ENCODE measurements at places on chromosomes 13 and 19.

GRCh38 chr19:3031607-3031867, 2.5 kb upstream of the TLE2 start:
- no peak for DNase-seq

- DNase-seq: no peak
Observed at GRCh38 chr13:91824416-91824815, 426.0 kb downstream of the GPC5 start.

DNA sequence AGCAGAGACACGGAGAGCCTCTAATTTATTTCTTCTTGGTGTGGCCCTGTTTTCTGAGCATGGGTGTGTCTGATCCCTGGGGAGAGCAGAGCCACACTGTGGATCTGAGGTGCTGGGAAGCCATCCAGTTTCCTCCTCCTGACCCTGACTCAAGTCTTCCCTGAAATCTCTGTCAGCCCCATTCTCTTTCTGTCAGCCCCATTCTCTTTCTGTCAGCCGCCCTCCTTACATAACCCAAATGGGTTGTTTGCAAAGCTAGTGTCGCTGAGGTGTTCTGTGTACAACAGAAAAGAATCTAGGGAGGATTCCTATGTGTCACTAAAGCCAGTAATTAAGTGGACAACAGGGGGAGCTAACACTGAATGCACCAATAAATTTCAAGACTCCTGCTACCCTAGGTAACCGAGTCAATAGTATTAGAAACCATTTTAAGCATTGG, 50.2 kb downstream of the LRCH1 start:
- no peak for DNase-seq

DNA sequence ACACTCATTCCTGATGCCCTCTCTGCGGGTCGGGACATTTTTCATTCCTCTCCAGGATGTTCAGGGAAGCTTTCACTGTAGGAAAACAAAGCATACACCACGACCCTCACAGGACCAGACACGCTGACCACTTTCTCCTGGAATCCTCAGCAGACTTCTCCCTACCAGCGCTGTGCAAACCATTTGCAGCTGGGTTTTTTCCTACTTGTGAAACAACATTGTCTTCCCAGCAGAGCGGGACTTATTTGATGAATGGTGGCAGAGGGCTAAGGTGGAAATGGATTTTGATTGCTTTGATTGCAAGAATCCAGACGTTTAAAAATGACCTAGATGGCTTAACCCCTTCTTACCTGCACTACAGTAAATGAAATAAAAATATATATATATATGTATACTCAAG, 265.9 kb downstream of the TBC1D4 start:
- DNase-seq: no peak

DNA sequence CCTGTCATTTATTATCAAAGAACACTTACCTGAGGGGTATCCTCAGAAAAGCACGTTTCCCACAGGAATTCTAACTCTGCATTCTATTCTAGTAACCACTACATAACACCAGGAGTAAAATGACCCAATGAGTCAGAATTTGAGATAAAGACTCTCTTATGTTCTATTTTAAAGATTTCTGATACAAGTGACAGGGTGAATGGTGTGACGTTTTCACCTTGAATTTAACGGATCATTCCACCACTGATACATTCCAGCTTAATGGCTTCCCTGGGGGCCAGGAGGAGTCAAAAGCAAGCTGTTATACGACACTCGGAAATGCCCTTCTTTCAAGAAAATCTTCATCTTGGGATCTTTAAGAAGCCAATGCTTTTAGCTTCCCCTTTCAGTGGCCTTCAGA, 55.2 kb downstream of the SLC7A1 start:
- no peak for DNase-seq

GRCh38 chr13:103799028-103799427, 732.8 kb upstream of the SLC10A2 start:
- DNase-seq: no peak

DNA sequence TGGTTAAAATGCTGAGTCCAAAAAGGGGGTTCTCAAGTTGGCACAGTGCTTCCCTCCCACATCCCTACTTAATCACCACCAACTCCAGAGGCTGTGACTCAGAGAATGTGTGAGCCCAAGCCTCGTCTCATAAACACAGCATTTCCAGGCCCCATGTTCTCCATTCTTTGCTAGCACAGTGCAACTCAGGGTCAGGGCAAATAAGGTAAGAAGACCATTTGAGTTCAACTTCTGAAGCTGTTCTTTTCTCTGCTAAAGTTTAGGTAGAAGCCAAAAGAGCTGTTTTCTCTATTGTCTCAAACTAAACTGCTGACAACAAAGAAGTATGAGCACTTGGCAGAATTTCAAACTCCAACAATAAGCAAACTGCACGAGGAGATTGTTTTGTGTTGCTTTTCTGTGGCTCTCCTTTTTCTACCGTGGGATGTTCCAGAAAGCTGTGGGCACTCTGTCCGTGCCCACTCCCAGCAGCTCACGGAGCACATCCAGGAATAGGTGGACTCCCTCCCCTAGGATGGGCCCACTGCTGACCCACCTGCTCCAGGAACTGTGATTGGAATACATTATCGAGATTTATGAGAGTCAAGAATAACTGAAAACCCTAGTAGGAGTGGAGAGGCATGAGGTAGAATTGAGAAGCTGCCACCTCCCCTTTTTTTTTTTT, 494.3 kb downstream of the COG6 start:
- no peak for DNase-seq

DNA sequence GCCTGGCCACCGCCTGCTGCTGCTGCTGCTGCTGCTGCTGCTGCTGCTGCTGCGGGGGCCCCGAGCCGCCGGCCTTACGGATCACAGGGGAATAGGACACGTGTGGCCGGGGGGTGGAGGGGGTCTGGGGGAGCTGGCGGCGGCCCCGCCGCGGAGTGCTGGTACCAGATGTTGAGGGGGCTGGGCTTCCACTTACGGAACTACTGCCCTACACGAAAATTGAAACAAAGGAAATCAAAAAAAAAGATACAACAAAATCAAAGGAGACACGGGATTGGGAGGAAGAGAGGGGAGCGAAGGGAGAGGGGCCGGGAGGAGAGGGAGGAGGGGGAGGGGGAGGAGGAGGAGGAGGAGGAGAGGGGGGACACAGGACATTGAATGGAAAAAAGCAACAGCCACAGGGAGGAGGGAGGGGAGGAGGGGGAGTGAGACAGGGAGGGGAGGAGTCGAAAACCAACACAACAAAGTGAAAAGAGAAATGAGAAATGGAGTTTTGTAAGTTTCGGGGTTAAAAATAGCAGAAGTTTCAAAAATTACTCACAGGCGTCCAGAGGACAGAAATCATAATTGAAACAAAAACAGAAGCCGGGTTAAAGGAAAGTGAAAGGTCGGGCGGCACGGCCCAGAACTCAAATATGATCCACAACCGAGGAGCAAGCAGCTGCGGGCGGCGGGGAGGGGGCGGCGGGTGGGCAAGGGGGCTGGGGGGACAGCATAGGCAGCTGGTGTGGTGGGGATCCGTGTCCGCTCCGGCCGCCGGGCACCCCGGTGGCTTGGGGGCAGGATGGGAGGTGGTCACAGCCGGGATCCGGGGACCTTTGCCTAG, 57.8 kb downstream of the IER2 start:
- DNase-seq: peak; percentile 59

GRCh38 chr19:34712395-34713261, 21.4 kb upstream of the ZNF181 start:
- peak; percentile 63 for DNase-seq

DNA sequence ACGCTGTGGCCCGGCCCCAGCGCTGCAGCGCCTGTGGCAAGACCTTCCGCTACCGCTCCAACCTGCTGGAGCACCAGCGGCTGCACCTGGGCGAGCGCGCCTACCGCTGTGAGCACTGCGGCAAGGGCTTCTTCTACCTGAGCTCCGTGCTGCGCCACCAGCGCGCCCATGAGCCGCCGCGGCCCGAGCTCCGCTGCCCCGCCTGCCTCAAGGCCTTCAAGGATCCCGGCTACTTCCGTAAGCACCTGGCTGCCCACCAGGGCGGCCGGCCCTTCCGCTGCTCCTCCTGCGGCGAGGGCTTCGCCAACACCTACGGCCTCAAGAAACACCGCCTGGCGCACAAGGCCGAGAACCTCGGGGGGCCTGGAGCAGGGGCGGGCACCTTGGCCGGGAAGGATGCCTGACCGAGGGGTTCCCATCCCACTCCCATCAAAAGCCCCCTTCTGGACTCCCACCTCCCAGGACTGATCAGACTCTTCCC, 7.9 kb downstream of the ZNF784 start:
- DNase-seq: no peak

DNA sequence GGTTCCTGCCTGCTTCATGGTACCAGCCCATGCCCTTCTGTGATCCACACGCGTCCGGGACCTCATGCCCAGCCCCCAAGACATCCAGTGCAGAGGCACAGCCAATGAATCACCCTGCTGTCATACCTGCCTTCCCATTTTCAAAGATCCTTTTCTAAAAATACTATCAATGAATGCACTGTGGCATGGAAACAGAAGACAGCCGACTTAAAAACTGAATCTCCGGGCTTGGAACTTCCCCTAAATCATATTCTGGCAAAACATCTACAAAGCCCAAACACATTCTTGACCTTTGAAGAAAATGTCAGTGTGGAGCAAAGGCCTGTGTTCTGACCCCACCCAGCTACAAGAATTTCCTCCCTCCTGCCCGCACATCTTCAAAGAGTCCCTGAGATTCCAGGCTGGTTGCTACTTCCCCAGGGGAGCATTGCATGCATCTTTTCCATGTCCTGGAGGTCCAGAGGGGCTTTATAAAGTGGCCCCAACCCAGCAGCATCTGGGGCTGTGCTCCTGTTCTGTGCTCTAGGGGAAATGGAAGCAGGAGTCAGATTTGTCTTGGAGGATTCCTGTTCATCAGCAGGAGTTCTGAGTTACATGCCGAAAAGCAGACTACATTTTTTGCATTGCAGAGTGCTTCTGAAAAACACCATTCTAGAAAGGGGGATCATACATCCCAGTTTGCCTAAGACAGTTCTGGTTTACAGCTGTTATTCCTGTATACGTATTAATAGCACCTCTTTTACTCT, 135.2 kb downstream of the USP12 start:
- no peak for DNase-seq

- DNase-seq: no peak
Observed at GRCh38 chr13:100330662-100331061, 241.8 kb downstream of the PCCA start.

- DNase-seq: no peak
Observed at GRCh38 chr13:111129465-111130115, 14.5 kb downstream of the ARHGEF7 start.

All from CD4-positive, alpha-beta T cell treated with Interleukin-6 for 4 hours (primary cell).